Cortex of kidney (tissue), 1 donor: ENCODE measurements at places on chromosomes 3 and 15.

GRCh38 chr3:134427400-134428111 is 53.3 kb upstream of the AMOTL2 start:
- no peak for DNase-seq

DNA sequence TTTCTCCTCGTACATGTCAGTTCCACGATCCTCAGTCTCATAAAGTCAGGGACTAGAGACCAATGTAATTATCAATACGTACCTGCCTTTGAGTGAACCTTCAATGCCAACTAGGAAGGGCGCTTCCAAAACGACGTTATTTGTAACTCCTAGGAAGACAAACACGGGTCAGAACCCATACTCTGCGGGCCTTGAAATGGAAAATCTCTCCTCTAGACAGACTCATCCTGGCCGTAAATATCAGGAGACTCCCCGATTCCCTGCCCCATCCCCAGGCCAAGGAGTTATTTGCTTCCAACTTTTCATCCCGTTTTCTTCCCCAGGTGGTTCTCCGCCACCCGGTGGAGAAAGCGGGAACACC is 578 bp downstream of the OIP5 start:
- no peak for DNase-seq

GRCh38 chr3:8254489-8254888 is 247.1 kb upstream of the LMCD1 start:
- DNase-seq: no peak

GRCh38 chr3:28198161-28198560 is 43.3 kb upstream of the CMC1 start:
- DNase-seq: no peak

GRCh38 chr3:178439504-178439903 is 96.7 kb upstream of the KCNMB2 start:
- DNase-seq: no peak

- DNase-seq: no peak
These were observed 456.5 kb upstream of the GOLIM4 start for GRCh38 chr3:168552251-168552650.

DNA sequence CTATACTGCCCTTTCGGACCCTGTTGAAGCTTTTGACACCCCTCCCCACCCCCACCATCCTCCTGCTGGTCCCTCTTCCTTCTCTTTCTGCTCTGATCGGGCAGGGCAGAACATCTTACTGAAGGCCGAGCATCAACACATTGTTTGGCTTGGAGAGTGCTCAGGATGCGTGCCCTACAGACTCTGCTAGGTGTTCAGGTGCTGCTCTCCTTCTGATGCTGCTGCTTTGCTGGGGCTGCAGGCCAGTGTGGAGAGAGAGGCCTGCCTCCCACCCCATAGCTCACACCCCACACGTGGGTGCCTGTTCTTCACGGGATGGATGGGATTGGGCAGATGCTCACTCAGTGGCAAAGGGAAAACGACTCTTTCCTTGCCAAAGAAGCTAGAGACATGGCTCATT is 89.8 kb upstream of the ONECUT1 start:
- no peak for DNase-seq

DNA sequence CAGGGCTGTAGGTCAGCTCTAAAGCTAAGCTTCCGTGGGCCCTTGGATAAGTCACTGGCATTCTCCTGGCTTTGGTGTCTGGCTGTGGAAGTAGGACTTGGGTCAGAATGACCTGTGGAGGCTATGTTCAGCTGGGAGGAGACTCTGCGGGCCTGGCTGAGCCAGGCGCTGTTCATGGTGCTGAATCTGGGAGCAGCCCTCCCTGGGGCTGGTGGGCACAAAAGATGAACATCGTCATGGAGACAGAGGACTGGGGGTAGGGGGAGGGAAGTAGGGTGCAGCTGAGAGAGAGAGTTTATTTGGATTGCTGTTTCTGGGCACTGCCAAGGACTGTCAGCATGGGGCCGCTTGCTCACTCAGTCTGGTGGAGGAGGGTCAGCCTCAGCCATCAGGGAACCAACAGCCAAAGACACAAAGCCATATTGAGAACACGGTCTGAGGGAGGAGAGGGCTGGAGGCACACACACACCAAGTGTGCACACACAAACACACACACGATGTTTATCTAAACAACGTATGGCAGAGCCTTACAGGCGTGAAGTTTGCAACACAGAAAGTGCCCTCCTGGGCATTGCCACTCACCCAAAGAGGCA is 120.7 kb upstream of the LINGO1 start:
- DNase-seq: no peak

- no peak for DNase-seq
These were observed 65.3 kb upstream of the IGF1R start for GRCh38 chr15:98582900-98583554.

GRCh38 chr15:72163719-72164118 is 33.9 kb downstream of the GRAMD2A start:
- DNase-seq: no peak
